Right forelimb (tissue), 1 donor: ENCODE measurements at places on chromosomes 6 and 20.

- DNase-seq, result no peak
Measured at GRCh38 chr6:168095716-168096250, 16.8 kb upstream of the FRMD1 start.

DNA sequence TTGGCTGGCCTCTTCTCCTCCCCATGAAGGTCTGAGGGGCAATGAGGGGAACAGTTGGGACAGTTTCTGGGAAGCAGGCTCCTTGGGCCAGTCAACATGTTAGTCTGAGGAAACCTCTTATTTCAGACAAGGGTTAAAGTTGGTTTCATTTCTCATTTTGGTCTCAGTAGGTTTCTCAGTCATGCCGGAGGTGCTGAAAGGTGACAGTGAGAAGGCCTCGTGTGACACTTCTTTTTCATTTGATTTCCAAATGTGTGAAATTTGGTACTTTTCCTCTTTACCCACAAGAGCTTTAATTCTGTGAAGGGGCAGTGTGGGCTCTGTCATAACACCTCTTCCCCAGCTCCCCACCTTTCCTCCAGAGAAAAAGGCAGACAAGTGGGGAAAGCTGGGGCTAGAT lies 7.5 kb upstream of the GLP1R start:
- no peak for DNase-seq

GRCh38 chr6:131555992-131556391 lies 17.0 kb upstream of the ARG1 start:
- no peak for DNase-seq

GRCh38 chr20:49276161-49276960 lies 1.5 kb downstream of the ZNFX1 start:
- no peak for DNase-seq

- no peak for DNase-seq
Measured at GRCh38 chr20:61500791-61501321, 248.8 kb downstream of the CDH4 start.

DNA sequence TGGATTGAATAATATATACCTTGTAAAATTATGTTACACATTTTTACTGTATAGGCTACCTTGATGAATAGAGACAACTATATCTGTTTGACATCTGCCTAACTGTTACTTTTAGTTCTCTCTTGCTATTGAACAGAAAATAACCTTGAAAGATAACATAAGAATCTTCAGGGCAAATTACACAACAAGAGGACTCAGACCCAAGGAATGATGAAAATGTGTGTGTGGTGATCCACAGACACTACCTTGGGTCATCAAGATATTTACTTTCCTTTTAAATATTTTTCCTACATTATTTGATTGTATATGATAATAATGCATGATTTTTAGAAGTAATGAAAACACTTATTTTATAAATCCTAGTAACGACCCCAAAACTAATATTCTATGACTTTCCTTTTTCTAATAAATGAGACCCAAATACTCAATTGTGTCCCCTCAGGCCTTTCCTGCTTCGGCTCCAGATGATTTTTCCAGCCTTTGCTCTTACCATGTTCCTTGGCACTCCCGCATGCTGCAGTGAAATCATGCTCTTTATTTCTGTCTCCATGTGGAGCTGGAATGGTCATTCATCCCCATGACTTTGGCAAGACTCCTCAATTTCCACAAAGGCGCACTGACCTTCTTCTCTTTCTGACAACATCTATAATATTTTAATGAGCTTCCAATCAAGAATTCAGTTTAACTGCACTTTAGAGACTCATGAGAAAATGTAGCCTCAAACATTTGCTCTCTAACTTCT lies 187.6 kb downstream of the EPM2A start:
- no peak for DNase-seq

DNA sequence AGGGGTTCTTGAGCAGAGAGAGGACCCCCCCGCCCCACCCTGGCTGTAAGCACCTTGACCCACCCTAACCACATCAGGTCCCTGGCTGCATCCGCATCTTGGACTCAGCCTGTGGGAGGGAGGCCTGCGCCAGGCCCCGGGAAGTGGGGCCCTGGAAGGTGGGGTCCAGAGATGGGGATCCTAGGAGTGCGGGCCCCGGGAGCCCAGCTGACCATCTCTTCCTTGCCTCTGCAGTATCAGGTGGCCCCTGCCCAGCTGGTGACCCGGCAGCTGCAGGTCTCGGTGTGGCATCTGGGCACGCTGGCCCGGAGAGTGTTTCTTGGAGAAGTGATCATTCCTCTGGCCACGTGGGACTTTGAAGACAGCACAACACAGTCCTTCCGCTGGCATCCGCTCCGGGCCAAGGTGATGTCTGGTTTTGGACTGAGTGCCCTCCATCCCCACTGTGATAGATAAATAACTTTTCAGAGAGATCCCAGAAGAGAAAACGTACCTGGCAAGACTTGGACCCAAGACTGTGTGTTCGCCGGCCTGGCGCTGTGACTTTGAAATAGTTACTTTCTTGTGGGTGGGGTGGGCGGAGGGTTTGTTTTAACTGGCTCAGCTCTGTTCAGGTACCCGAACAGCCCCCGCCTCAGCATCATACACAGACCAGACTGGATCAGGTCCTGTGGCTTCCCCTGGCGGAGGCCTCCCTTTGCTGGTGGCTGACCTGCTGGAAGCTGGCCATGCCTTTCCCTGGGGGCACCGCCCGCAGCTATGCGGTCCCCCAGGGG lies 62.0 kb downstream of the EZR start:
- no peak for DNase-seq

GRCh38 chr6:56541030-56541600 lies 101.6 kb downstream of the DST start:
- no peak for DNase-seq

DNA sequence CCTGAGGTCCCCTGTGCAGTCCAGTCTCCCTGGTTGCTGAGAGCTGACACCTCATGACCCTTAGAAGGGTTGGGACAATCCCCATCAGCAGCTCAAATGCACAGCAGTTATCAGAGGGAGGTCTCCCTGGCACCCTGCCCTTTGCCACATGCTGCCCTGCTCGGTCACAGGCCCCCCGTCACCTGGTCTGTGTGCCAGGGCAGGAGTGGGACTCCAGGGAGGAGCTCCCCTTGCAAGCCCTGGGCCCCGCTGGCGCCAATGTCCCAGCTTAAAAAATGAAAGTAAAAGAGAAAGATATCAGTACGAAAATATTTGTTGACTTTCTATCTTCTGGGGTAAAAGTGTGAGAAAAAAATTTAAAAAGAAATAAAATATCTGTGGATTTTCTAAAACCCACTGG lies 68.1 kb upstream of the SLC22A16 start:
- no peak for DNase-seq

- DNase-seq, result no peak
Measured at GRCh38 chr20:4788314-4788713, 66.6 kb downstream of the PRND start.

- DNase-seq, result no peak
Measured at GRCh38 chr6:1554141-1554475, 55.6 kb upstream of the FOXC1 start.

GRCh38 chr6:113960795-113961194 lies 10.2 kb downstream of the HDAC2 start:
- no peak for DNase-seq

GRCh38 chr6:157630463-157631080 lies 192.5 kb upstream of the SNX9 start:
- DNase-seq, result no peak

- no peak for DNase-seq
Measured at GRCh38 chr6:137315081-137315480, 95.9 kb upstream of the IFNGR1 start.
